ENCODE measurements at places on chromosomes 1 and 21. TPM values are rescaled to one million over a fixed set of nuclear protein-coding genes. Genes with fewer than 3 reads are reported as not detected.
A peak's percentile ranks its signal among the peaks of the same experiment; 100 is the strongest.

The KCNJ10 gene
- total RNA-seq: not detected

GRCh38 chr1:35884934-35885333, 1.9 kb downstream of the AGO1 start:
- H3K4me3 ChIP-seq: no peak overlapping the region
- H3K27ac ChIP-seq: peak overlapping the region; percentile 3
- peaks cover 5% of the 10 kb centered on the region for H3K36me3 ChIP-seq

DNA sequence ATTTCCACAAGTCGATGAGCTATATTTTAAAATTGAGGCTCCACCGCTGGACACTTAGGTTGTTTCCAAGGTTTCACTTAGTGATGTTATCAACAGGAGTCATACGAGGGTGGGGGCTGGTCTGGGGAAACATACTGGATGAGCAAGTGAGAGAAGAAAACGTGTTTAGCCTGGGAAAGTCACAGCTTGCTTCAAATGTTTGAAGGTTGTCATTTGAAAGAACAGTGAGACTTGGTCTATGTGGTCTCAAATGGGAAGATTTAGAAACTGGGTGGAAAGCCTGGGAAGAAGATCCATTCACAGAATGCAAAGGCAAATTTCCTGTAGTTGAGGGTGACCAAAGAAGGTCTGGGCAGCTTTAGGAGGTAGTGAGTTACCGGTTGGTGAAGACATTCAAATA, 9.9 kb upstream of the DYRK1A start:
- no peaks in the 10 kb centered on the region for H3K4me1 ChIP-seq
- no peaks in the 10 kb centered on the region for H3K36me3 ChIP-seq
- no peak overlapping the region for H3K27ac ChIP-seq
- H3K27me3 ChIP-seq: no peaks in the 10 kb centered on the region

DNA sequence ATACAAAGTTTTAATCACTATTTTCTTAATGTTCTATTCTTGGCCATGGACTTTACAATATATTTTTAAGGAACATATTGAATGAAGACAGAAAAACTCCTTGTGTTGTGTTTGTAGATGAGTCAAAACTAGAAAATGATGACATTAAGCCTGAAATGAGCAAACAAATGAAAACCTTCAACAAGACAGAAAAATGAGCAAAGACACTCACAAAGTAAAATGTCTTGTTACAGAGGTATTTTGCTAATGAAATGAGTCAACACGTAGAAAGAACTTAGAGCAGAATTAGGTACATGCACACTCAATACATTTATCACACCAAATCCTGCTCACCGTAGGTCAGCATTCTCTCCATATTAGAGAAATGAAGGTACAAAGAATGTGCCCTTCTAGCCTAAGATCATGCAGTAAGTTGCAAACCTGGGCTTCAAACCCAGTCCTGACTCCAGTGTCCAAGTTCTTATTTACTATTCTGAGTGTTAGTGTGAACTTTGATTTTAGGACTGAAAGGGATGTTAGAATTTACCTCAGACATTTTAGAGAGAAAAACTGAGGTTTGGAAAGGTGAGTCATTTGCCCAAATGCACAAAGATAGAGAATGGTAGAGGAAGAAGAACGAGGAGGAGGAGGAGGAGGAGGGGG, 133.9 kb upstream of the SGIP1 start:
- H3K36me3 ChIP-seq: no peaks in the 10 kb centered on the region
- no peak overlapping the region for H3K27ac ChIP-seq
- DNase-seq: no peak
- no peak overlapping the region for H3K4me3 ChIP-seq
- peaks cover 33% of the 10 kb centered on the region for H3K4me1 ChIP-seq

The VAV3 gene
- total RNA-seq: not detected

DNA sequence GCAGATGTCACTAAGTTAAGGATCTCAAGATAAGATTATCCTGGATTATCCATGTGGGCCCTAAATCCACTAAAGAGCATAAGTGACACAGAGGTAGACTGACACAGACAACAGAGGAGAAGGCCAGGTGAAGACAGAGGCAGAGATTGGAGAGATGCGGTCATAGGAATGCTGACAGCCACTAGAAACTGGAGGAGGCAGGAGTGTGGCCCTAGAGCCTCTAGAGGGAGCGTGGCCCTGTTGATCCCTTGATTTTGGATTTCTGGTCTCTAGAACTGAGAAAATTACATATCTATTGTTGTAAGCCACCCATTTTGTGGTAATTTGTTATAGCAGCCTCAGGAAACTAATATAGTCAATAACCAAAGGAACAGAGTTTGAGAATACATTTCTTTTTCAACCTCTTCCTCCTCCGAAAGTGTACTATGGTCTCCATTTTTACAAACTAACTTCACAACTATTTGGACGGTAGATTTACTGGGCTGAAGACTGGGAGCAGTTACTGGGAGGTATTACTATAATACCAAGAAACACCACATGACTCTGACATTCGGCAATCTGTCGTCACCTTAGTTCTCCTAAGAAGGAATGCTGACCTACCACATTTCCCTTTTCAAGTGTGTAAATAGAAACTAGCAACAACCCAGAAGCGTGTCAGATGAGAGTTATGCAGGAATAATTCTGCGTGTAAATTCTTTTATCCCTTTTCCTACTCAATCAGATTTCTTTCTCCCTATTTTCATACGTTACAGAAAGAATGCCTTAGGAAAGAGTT, 116.0 kb upstream of the ZNHIT6 start:
- no peaks in the 10 kb centered on the region for H3K27me3 ChIP-seq
- no peak for DNase-seq
- no peak overlapping the region for H3K27ac ChIP-seq
- no peaks in the 10 kb centered on the region for H3K36me3 ChIP-seq

DNA sequence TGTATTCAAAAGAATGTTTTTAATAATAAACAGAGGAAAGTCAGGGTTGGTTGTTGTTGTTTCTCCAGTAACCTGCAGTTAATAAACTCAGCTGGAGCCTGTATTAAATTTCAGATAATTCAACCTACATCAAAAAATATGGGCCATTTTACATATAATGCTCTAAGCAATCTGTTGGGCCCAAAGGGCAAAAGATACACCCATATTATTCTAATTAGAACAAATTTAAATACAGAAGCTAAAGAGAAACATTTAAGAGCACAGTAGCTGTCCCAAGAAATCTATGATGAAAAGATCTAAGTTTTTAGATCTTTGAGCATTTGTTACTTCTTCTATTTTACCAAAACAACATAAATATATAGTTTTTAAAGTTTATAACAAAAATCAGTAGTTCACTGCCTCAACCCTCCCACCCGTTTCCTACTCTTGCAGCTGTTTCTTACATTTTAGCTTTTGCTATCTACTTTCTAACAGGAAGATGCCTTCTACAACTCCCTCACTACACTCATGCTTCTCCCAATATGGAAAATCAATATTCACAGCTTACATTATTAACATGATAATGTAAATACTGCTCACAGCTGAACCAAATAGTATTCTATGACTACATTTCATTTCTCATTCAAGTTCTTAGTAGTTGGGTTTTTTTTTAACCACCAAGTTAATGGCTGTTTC, 94.9 kb upstream of the LBR start:
- no peak for DNase-seq
- H3K36me3 ChIP-seq: peaks cover 21% of the 10 kb centered on the region
- no peak overlapping the region for H3K4me3 ChIP-seq
- no peaks in the 10 kb centered on the region for H3K27me3 ChIP-seq
- H3K4me1 ChIP-seq: peaks cover 59% of the 10 kb centered on the region

GRCh38 chr1:16181887-16182719, 26.2 kb upstream of the EPHA2 start:
- peaks cover 50% of the 10 kb centered on the region for H3K4me1 ChIP-seq
- H3K36me3 ChIP-seq: no peaks in the 10 kb centered on the region
- no peaks in the 10 kb centered on the region for H3K27me3 ChIP-seq
- H3K27ac ChIP-seq: peak overlapping the region; percentile 97
- no peak overlapping the region for H3K4me3 ChIP-seq
- DNase-seq: no peak

DNA sequence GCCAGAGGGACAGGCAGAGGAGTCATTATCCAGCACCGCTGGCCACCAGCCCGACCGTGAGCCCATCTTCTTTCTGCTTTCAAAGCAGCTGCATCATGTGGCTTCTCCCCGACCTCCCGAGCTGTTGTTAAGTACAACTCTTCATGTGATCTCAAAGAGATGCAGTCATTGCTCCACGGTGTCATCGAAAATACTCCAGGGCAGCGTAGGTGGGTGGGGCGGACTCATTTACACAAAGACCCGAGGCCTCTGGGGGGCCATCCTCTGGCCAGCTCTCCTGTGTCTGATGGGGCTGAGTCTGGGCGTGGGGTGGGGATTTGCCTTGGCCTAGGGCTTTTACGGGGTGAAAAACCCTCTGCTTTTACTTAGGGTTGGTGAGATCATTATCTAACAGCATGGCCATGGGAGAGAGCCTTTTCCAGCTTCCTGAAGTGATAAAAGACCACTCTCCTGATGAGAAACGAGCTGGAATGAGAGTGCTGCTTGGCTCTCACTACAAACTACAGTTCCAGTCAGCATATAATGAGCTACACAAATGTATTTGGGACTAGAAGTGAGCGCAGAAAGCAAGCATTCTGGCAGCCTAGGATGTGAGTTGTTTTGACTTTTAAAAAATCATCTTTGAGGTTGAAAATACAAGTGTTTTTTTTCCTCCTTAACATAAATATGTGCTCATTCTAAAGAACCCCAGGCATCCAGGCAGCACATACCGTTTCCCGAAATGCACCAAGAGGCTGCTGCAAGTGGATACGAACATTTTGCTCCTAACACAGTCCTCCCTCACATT, 165.0 kb downstream of the RHOU start:
- H3K4me3 ChIP-seq: no peak overlapping the region
- no peak for DNase-seq
- H3K4me1 ChIP-seq: peaks cover 44% of the 10 kb centered on the region
- peak overlapping the region; percentile 42 for H3K27ac ChIP-seq
- peaks cover 18% of the 10 kb centered on the region for H3K27me3 ChIP-seq
- peaks cover 1% of the 10 kb centered on the region for H3K36me3 ChIP-seq

The CHI3L1 gene
- not detected for total RNA-seq

GRCh38 chr1:239572183-239572582, 185.8 kb downstream of the CHRM3 start:
- no peak overlapping the region for H3K4me3 ChIP-seq
- no peak for DNase-seq
- H3K27ac ChIP-seq: no peak overlapping the region
- no peaks in the 10 kb centered on the region for H3K36me3 ChIP-seq
- no peaks in the 10 kb centered on the region for H3K4me1 ChIP-seq

The B3GALT2 gene
- 7.6 TPM for total RNA-seq

- peaks cover 6% of the 10 kb centered on the region for H3K27me3 ChIP-seq
- H3K4me1 ChIP-seq: peaks cover 4% of the 10 kb centered on the region
- DNase-seq: no peak
- no peak overlapping the region for H3K27ac ChIP-seq
Measured at GRCh38 chr1:115929881-115930280, 46.4 kb upstream of the SLC22A15 start.

The HDGF gene
- total RNA-seq: 140 TPM

The TFF1 gene
- total RNA-seq: not detected

- H3K36me3 ChIP-seq: peaks cover 13% of the 10 kb centered on the region
- H3K4me3 ChIP-seq: no peak overlapping the region
- DNase-seq: no peak
- no peaks in the 10 kb centered on the region for H3K4me1 ChIP-seq
Measured at GRCh38 chr1:45621501-45621836, 2.4 kb downstream of the CCDC17 start.

DNA sequence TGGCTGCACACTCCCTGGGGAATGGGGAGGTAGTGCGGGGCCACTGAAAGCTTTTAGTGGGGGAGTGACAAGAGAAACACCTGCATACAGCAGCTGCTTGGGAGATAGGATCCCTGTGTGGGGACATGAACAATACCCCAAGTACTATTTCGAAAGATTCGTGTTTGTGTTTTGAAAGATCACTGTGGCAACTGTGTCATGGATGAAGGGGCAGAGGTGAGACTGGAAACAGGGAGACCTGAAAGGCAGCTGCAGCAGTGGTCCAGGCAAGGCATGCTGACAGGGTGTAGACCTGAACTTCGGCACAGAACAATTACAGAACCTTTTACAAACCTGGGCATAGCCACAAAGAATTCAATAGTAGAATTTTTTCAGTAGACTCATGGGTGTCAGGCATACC, 32.9 kb downstream of the TENT5C start:
- no peaks in the 10 kb centered on the region for H3K4me1 ChIP-seq
- no peak for DNase-seq
- no peak overlapping the region for H3K4me3 ChIP-seq

DNA sequence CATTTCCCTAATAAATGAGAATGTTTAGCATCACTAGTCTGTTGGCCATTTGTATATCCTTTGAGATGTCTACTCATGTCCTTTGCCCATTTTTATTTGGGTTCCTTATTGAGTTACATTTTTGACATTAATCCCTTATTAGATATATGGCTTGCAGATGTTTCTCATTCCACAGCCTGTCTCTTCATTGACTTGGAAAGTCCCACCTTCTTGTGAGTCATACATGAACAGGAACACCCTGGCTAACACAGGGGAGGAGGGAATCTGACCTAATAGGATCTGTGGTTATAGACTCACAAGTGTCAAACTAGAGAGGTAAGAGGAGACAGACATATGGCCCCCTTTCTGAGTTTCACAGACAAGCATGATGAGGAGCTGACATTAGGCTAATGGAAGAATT, 11.5 kb downstream of the ZP4 start:
- DNase-seq: no peak
- no peaks in the 10 kb centered on the region for H3K36me3 ChIP-seq
- H3K4me1 ChIP-seq: peaks cover 16% of the 10 kb centered on the region

The RSPH1 gene
- total RNA-seq: not detected

DNA sequence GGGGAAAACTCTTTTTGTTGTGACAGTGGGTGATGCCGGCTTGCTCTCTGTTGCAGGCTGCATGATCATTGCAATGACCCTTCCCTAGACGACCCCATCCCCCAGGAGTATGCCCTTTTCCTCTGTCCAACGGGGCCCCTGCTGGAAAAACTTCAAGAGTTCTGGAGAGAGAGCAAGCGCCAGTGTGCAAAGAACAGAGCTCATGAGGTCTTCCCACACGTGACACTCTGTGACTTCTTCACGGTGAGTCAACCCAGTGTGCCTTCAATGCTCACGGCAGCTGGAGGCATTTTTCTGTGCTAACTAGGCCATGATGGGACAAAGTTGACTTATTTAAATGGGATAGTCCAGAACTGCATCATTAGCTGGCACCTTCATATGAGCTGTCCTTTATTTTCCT, 5.7 kb downstream of the UBASH3A start:
- no peak overlapping the region for H3K4me3 ChIP-seq
- H3K36me3 ChIP-seq: no peaks in the 10 kb centered on the region
- no peaks in the 10 kb centered on the region for H3K4me1 ChIP-seq
- H3K27me3 ChIP-seq: peaks cover 2% of the 10 kb centered on the region

DNA sequence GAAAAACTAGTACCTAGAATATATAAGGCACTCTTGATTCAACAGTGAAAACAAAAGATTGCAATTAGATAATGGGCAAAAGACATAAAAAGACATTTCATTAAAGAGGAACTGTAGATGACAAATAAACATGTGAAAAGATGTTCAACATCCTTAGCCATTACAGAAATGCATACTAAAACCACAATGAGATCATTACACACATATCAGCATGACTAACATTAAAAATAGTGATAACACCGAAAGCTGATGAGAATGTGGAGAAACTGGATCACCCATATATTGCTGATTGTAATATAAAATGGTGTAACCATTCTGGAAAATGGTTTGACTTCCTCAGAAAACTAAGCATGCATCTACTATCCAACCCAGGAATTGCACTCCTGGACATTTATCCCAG, 340.3 kb downstream of the SEC16B start:
- peaks cover 4% of the 10 kb centered on the region for H3K27me3 ChIP-seq
- no peaks in the 10 kb centered on the region for H3K36me3 ChIP-seq
- DNase-seq: no peak
- no peaks in the 10 kb centered on the region for H3K4me1 ChIP-seq
